ENCODE measurements at places on chromosomes 4 and X.
A peak's percentile ranks its signal among the peaks of the same experiment; 100 is the strongest.

DNA sequence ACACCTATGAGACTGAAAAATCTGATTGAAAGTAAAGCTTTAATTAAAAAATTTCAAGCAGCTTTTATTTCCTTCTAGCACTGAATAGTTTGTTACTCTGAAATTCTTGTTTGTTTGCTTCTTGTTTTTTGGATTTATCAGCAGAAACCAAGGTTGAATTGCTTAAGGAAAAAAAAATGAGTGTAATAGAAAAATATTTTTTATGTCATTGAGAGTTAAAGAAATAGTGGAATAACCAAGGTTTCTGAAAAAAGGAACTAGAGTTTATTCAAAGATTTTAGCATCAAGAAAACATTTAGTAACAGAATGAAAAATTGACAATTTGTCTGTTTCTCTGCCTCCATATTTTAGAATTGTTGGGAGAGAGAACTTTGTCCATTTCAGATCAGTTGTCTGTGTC is 1852.2 kb downstream of the PCDH7 start:
- DNase-seq: no peak

DNA sequence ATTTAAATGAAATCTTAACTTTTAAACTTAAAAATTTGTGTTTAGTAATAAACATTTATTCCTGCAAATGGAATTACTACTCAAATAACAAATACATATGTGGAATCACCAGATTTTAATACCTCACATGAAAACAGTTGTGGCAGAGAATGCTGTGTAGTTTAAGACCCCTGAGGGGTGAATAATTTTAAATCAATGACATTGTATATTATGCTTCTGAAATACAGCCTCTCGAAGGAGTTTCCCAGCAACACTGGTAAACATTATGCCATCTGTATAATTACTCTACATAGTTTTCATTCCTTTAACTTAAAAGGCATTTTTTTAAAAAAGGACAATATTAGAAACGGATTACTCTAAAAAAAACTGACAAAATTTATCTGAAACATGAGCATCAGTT is 2313.3 kb downstream of the ARAP2 start:
- DNase-seq: no peak

DNA sequence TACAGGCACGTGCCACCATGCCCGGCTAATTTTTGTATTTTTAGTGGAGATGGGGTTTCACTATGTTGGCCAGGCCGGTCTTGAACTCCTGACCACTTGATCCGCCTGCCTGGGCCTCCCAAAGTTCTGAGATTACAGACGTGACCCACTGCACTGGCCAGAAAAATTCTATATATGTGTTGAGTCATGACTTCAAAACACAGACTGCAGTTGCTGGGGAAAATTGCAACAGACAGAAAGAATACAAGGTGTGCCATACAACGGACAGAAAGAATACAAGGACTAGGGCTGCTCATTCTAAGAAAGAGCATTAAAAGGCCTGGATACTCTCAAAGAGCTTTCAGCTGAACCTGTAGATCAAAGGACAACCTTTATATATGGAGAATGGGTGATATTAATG is 109.6 kb upstream of the ACSL4 start:
- no peak for DNase-seq

DNA sequence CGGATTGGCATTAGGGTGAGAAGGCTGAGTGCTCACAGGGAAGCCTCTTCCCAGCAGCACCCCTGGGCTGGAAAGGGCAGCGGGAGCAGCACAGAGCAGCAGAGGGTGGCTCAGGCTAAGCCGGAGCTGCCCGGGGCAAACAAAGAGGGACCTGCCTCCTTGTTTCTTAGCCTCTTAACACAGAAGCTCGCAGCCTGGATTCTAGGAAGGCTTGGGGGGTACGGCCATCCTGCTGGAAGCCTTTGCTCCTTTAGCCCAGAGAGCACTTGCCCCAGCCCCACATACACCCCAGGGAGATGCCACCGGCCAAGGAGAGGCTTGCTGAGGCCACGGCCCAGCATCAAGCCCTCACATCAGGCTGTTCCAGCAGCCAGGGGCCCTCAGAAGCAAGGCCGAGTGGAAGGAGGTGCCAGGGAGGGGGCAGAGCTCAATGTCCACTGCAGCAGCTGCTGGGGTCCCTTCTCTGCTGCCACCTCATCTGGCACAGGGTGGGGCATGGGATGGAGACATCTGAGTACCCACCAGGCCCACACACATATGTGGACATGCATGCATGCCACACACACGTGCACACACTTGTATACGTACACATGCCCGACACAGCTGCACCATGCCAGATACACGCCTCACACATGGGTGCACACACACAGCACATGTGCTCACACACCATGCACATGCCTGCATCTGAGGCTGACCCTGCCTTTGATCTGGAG is 20.3 kb upstream of the SPON2 start:
- peak; percentile 69 for DNase-seq

- DNase-seq: no peak
Measured at GRCh38 chr4:127498366-127498765, 134.4 kb upstream of the INTU start.

- DNase-seq: peak; percentile 41
Measured at GRCh38 chr4:4415806-4416805, 29.2 kb downstream of the NSG1 start.
